ENCODE measurements at places on chromosomes 2 and 18.

GRCh38 chr2:216991563-216991962 lies 131.7 kb upstream of the TNP1 start:
- no peak for DNase-seq

- peak; percentile 41 for DNase-seq
These were observed 7.6 kb downstream of the ITGA6 start for GRCh38 chr2:172434821-172435605.

- DNase-seq: no peak
These were observed 1459.8 kb upstream of the ACVR2A start for GRCh38 chr2:146385031-146385430.

- DNase-seq: no peak
These were observed 387.6 kb downstream of the TNS1 start for GRCh38 chr2:217615171-217615570.

- DNase-seq: no peak
These were observed 1003.5 kb upstream of the NRXN1 start for GRCh38 chr2:52035391-52035790.

DNA sequence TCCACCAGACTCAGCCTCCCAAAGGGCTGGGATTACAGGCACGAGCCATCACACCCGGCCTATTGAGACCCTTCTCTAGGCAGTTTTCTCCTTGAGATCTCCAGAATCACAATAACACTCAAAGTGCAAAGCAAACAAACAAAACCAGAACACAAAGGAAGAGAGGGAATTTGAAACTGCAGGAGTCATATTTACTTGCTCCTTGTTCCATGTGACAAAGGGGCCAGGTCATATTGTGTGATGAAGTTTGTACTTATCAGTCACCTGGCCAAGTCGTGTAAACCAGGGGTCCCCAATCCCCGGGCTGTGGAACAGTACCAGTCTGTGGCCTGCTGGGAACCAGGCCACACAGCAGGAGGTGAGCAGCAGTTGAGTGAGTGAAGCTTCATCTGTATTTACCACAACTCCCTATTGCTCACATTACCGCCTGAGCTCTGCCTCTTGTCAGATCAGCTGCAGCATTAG lies 26.5 kb downstream of the SCYGR8 start:
- no peak for DNase-seq

DNA sequence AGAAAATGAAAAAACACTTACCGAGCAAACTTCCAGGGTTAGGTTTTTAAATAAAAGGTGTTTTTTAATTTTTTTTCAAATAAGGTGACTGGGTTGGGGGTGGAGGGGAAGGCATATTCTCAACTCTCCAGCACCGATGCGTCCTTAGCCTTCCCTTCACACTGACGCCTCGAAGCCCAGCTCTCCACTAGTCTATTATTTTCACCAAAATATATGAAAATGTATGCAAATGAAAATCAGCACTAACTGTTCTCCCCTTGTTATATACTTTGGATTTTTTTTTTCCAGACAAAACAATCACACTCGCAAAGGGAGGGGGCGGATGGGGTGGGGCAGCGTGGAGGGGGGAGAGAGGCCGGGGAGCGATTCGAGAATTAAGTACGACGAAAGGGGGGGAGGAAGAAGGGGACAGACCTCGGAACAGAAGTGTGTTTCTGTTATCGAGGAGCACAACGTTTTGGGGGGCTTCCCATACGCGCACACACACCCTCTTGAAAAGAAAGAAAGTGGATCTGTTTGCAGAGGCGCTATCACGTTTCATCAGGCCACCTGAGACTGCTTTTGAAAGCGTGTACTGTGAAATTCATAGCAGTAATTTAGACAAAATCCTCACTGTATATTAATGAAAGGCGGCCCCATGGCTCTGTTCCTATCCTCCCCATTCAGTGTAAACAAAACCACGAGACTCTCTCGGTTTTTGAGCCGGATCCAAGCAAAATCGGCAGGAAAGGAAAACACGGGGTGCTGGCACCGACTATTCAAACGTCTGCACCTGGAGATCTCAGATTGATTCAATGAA lies 2.4 kb upstream of the POU3F3 start:
- no peak for DNase-seq
